ENCODE measurements at places on chromosomes 16 and 17.

- no peak for DNase-seq
These were observed 208.0 kb upstream of the TNRC6C start for GRCh38 chr17:77750427-77751043.

- DNase-seq: no peak
These were observed 63.3 kb downstream of the KSR1 start for GRCh38 chr17:27519550-27519949.

DNA sequence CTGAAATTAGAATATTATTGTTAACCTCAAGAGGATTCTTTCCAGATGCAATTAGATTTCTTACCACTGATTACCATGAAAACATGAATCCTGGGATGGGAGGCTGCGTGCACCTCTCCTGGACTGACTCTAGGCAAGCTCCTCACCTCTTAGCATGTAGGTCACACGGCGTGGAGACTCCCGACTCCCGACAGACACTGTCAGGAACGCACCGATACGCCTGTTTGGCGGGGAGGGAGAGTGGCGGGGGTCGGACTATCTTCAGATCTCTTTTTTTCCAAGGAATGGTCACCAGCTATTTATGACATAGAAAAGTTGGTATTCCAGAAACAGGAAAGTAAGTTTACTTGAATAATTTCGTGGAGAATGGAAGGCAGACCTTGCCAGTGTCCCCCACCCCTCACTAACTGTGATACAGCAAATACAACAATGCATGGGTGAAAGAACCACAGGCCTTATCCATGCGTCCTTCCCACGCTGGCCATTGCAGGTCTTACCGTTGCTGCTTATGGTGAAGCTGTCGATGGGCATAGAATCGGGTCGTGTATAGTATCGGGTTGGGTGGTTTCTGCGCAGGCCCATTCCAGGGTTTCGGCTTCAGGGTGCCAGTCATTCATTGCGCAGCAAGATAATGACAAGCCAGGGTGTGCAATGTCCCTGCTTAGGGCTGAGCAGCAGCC, 62.6 kb upstream of the ENDOV start:
- DNase-seq: no peak

DNA sequence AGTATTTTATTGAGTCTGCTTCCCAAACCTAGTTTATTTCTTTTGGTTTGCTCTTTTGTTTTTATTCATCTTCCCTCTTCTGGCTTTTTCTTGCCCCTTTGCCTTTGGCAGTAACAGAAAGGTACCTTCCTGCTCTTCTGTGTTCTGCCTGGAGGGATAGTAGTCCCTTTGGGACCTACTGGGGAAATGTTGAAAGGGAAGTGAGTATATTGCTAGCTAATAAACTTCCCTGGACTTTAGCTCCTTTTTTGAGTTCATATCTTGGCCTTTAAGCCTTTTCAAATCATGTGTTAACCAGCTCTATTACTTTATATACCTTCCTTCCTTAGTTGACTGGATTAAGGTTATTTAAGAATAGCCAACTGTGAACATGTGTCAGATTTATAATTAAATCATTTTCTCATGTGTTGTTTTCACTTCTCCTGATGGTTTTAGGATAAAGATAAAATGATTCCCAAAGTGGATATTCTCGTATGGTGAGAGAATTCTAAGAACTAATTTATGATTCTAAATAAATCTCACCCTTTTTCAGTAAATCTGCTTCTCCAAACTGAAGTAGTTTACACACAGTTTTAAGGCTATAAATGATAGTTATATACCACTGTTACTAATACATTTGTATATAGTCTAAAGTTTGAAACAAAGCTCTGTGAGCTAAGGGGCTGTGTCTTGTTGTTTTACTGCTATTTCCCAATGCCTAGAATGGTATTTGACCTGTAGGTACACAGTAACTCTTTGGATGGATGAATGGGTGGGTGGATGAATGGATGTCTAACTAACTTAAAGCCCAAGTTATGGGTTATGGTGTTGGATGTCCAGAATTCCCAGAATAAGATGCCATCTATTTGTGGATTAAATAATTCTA, 45.7 kb downstream of the OMG start:
- DNase-seq: no peak

- DNase-seq: no peak
These were observed 3.2 kb upstream of the ARHGAP23 start for GRCh38 chr17:38425031-38425430.

DNA sequence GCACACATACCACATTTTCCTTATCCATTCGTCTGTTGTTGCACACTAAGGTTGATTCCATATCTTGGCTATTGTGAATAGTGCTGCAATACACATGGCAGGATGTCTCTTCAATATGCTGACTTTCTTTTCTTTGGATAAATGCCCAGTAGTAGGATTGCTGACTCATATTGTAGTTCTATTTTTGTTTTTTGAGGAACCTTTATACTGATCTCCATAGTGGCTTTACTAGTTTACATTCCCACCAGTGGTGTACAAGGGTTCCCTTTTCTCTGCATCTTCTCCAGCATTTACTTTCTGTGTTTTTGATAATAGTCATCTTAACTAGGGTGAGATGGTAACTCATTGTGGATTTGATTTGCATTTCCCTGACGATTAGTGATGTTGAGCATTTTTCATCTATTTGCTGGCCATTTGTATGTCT, 118.1 kb downstream of the STXBP4 start:
- no peak for DNase-seq

DNA sequence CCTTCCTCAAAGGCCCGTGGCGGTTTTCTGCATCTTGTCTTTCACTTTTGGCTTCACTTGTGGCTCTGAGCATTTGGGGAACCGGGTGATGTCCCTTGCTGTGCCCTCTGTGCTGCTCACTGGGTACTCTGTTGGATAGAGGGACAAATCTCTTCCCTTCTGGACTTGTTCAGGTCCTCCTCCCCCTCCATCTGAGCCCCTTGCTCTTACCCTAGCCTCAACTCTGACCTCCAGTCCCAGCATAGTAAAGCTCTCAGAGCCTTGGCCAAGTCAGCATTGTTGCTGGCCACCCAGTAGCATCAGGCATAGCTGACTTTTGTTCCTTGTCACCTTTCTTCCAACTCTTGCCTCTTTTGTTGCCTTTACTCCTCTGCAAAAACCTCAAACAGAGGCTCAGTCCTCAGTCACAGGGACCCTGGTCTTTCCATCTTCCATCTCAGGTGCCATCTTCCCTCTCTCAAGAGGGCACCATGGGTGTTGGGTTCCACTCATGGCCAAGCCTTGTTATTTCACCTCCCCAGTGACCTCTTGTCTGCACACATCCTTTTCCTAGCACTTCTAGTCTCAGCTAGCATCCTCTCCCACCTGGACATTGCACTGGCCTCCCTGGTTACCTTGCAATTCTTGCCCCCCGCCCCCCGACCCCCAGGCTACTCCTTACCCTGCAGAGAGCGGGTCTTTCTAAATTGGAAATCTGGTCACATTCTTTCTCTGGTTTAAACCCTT, 393 bp upstream of the PSMB10 start:
- no peak for DNase-seq

- no peak for DNase-seq
These were observed 238.9 kb downstream of the CDH8 start for GRCh38 chr16:61797296-61797795.

DNA sequence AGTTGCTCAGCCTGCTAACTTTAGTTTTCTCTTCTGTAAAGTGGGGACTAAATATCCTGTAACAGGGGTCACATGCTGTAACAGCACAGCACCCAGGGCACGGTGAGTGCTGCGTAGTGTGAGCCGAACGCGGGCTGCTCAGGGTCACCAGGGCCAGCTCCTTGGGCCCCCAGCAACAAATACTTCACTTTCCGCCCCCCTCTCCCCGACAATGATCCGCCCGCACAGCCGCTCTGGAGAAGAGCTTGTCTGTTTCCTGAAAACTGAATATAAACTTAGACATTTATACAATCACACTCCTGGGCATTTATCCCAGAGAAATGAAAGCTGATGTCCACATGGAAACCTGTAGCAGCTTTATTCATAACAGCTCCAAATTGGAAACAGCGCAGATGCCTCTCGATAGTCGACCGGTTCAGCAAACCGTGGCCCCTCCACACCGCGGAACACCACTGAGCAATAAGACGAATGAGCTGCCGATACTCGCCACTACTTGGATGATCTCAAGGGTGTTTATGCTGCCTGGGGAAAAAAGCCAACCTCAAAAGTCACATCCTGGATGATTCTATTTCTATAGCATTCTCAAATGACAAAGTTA, 267.2 kb downstream of the PARN start:
- no peak for DNase-seq

- no peak for DNase-seq
These were observed 7.2 kb downstream of the SLC38A10 start for GRCh38 chr17:81287741-81288430.

DNA sequence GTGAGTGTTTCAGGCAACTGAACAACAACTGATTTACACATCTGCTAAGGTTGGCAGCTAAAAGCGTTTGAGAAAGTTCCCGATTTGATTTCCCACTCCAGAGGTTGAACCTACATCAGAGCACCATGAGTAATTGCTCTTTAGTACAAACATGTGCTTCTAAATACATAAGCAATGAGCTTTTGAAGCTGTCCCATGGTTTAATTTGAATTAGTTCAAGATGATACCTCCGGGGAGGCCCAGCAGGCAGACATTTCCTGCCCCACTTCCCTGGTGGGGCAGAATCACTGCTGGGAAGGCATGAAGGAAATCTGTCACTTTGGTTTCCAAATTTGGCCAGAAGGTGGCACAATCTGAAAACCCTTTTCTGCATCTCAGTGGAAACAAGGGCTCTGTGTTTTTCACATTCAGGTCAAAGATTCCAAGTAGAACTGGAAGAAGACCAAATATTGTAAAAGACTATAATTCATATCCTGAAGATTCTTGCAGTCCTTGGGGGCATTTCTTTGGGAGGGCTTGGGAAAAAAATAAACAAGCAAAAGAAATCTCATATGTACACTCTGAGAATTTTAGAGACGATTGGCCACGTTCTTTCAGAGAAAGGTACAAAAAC, 176.2 kb upstream of the FAM20A start:
- peak; percentile 40 for DNase-seq

DNA sequence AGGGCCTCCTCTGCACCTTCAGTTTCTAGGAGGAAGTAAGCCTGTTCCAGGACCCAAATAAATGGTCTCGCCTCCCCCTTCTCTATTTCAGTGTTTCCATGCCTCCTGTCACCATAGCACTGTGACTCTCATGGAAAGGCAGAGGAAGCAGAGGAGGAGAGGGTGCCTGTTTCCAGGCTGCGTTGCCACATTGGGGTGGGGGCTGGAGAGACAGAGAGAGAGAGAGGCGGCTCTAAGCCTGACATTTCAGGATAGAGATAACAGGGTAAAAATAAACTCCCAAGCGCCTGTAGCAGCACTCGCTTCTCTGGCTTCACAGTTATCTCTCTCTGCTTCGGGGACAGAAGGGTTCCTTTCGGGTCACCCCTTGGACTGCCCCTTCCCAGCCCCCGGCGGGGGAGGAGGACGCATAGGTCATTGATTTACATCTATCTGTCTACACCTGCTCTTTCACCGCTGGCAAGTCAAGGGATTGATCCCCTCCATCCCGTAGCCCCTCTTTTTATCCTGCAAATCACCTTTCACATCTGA, 71.2 kb upstream of the MRTFB start:
- no peak for DNase-seq

GRCh38 chr17:55319933-55320593, 55.3 kb downstream of the HLF start:
- DNase-seq: no peak

- DNase-seq: no peak
These were observed 240.5 kb upstream of the KCNJ16 start for GRCh38 chr17:69834494-69834893.

- no peak for DNase-seq
These were observed 120.3 kb downstream of the RBFOX3 start for GRCh38 chr17:79490530-79490929.

- no peak for DNase-seq
These were observed 24.0 kb downstream of the SYCE1L start for GRCh38 chr16:77223184-77223583.

- no peak for DNase-seq
These were observed 12.3 kb downstream of the ALOXE3 start for GRCh38 chr17:8105957-8106398.

GRCh38 chr16:78628461-78629045, 529.1 kb downstream of the WWOX start:
- DNase-seq: no peak

- DNase-seq: no peak
These were observed 21.7 kb downstream of the PRMT7 start for GRCh38 chr16:68332411-68333121.

DNA sequence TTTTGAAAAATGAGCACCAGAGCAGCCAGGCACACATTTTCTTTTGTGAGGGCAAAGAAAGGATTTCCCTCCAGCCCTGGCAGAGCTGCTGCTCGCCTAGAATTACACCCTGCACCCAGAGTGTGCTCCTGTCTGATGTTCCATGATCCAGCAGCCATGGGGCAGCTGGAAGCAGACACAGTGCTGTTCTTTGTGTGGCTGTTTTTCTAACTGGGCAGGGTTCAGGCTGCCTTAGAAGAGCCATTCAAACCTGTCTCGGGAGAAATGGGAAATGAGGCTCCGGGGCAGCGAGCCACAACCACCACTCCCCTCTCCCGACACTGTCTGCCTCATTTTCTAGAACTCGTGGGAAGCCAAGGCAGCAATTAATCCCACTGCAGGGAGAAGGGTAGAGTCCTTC, 28.9 kb downstream of the LITAF start:
- DNase-seq: no peak

- DNase-seq: no peak
These were observed 15.7 kb downstream of the CARHSP1 start for GRCh38 chr16:8853150-8853549.

- DNase-seq: no peak
These were observed 2.6 kb downstream of the APRT start for GRCh38 chr16:88809068-88809675.

DNA sequence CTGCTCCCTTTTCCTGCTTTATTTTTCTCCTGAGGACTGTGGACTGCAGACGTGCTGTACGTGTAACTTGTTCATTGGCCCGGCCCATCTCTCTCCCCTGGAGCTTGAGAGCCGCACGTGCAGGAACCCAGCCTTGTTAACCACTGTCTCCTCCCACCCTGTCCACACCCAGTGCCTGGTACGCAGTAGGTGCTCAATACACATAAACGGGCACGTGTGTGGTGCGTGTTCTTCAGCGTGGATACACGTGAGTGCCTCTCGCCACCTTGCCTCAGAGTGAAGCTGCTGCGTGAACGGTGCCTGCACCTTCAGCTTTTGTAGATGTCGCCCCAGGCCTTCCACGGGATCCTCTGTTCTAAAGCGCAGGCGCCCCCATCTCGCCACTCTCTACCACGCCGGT, 96.3 kb upstream of the CHMP6 start:
- no peak for DNase-seq

GRCh38 chr17:66317629-66318028, 15.2 kb downstream of the PRKCA start:
- no peak for DNase-seq

All from NCI-H1092 treated with DMSO at 0.1 percent for 48 hours (cell line).